PC-9 (cell line): ENCODE measurements at places on chromosomes 2 and 18. TPM values are rescaled to one million over a fixed set of nuclear protein-coding genes. Genes with fewer than 3 reads are reported as not detected.

The ANO7 gene
- total RNA-seq: 6.5 and 8.5 TPM in 2 replicates

The PTPN4 gene
- total RNA-seq: 46.6 and 60.7 TPM in 2 replicates

The SPP2 gene
- not detected in 2 replicates for total RNA-seq

The RSAD2 gene
- not detected in 2 replicates for total RNA-seq

The HOXD13 gene
- total RNA-seq: not detected in 2 replicates

The SPIRE1 gene
- total RNA-seq: 26.1 and 36.4 TPM in 2 replicates

The MPP4 gene
- total RNA-seq: not detected in 2 replicates

The MSTN gene
- not detected in 2 replicates for total RNA-seq

The CDH19 gene
- total RNA-seq: not detected in 2 replicates

The CIDEA gene
- total RNA-seq: not detected in 2 replicates

The NEURL3 gene
- total RNA-seq: 0.48 and 0.63 TPM in 2 replicates

The VIT gene
- total RNA-seq: not detected in 2 replicates

The TMEM178A gene
- total RNA-seq: 2.8 and 2.9 TPM in 2 replicates

The SLC14A1 gene
- not detected in 2 replicates for total RNA-seq

The GPR45 gene
- total RNA-seq: not detected in 2 replicates

The KLHL14 gene
- total RNA-seq: not detected in 2 replicates

The ERMN gene
- not detected in 2 replicates for total RNA-seq

The SLC23A3 gene
- total RNA-seq: 7.1 and 7.9 TPM in 2 replicates

The TGFBRAP1 gene
- total RNA-seq: 11.4 and 16.7 TPM in 2 replicates

The ITGB6 gene
- total RNA-seq: 24.3 and 30.6 TPM in 2 replicates

The RGPD4 gene
- total RNA-seq: not detected in 2 replicates

The TMEM18 gene
- 30.5 and 32.4 TPM in 2 replicates for total RNA-seq

The KYNU gene
- total RNA-seq: 44.5 and 55.7 TPM in 2 replicates

The SERPINB12 gene
- not detected in 2 replicates for total RNA-seq

The SPHKAP gene
- not detected in 2 replicates for total RNA-seq

The COBLL1 gene
- 6.6 and 8.0 TPM in 2 replicates for total RNA-seq

The TANC1 gene
- 21.2 and 26.0 TPM in 2 replicates for total RNA-seq

The CMPK2 gene
- not detected in 2 replicates for total RNA-seq

The PSD4 gene
- 29.6 and 38.7 TPM in 2 replicates for total RNA-seq

The PLGLB1 gene
- total RNA-seq: 2.7 and 5.7 TPM in 2 replicates

The DCDC2C gene
- total RNA-seq: not detected in 2 replicates

The TEKT4 gene
- 0.15 TPM in 1 of 2 replicates, not detected in the other for total RNA-seq

The C2orf92 gene
- 11.2 and 14.0 TPM in 2 replicates for total RNA-seq

The MRPS5 gene
- total RNA-seq: 69.0 and 69.4 TPM in 2 replicates

The DNAH7 gene
- 2.2 and 3.8 TPM in 2 replicates for total RNA-seq

The EGR4 gene
- total RNA-seq: not detected in 2 replicates

The FSHR gene
- total RNA-seq: not detected in 2 replicates

The RBFA gene
- 22.4 and 25.1 TPM in 2 replicates for total RNA-seq

The CCDC138 gene
- total RNA-seq: 9.5 and 10.1 TPM in 2 replicates

The BCL2 gene
- total RNA-seq: 2.0 TPM in 2 replicates

The CRYBA2 gene
- not detected in 2 replicates for total RNA-seq

The RASGRP3 gene
- total RNA-seq: 0.10 and 0.72 TPM in 2 replicates

The YWHAQ gene
- 353 and 373 TPM in 2 replicates for total RNA-seq
